Hematopoietic multipotent progenitor cell treated with erythropoietin and hydrocortisone succinate and interleukin-3 and kit ligand, for 4 days (in vitro differentiated cells): ENCODE measurements at places on chromosomes 7 and 10.

- no peak for DNase-seq
These were observed 1179.5 kb upstream of the C7orf33 start for GRCh38 chr7:147411096-147411495.

DNA sequence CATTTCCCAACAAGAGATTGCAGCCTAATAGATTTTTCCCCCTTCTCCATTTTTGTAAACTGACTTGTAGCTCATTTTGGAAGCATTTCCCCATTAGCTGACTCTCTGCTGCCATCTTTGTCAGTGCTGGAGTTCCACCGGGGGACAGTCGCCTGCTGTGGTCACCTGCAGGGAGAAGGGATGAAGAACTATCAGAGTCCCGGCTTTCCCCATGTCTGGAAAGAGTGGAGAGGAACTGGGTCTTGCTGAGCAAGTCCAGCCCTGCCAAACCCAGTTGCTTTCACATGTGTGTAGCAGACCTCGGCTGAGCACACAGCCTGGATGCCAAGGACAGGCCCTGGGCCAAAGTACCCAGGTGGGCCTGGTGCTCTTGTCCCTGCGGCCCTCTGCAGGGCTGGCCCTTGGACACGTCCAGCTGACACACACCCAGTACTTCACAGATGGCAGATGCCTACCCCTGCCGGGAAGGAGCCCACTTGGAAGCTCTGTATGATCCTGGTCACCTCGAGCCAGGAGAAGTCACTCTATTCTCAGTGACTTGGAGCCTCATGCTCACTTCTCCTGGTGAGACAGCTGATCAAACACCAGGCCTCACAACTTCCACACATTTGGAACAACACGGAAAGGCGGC, 157.3 kb upstream of the NPVF start:
- no peak for DNase-seq

DNA sequence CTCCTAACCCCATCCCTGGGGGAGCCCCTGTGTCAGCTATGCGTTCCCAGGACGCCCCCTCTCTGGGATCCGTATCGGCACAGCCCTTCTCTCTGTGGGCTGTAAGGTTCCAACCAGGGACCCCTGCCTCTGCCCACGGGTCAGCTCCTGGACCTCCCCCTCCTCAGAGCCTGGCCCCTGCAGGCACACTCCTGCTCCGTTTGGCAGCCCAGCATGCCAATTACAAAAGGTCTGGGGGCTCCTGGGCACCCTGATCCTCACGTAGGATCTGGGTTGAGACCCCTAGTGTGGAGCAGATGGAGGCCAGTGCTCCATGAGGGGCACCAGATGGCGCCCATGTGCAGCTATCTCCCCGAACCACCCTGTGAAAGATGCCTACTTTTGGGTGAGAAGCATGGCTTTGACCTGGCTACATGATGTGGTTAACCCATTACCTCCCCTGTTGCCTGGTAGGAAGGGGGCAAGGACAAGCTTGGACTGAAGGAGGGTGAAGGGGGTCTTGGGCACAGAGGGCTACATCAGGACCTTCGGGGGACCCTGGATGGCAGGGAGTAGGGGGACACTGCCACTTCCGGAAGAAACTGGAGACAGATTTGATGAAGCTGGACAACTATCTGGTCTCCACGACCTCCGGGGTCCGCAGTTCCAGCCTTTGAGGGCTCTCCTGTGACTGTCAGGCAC, 9.0 kb downstream of the TACR2 start:
- peak; percentile 81 for DNase-seq

DNA sequence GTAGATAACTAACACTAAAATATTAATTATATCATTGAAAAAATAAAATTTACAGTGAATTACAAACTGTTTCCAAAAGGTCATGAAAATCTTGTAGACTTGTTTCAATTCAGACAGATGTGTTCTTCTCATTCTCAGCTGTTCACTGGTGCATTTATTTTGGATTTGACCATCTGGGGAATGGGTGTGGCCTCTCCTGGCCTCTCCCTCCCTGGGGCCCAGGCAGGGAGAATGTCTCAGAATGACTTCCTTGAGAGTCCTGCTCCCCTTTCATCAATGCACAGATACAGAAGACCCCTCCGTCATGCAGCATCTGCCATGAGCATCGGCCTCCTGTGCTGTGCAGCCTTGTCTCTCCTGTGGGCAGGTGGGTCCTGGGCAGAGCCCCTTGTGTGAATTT, 192.8 kb upstream of the PRSS58 start:
- no peak for DNase-seq

GRCh38 chr7:98628418-98628817, 11.3 kb downstream of the NPTX2 start:
- no peak for DNase-seq

DNA sequence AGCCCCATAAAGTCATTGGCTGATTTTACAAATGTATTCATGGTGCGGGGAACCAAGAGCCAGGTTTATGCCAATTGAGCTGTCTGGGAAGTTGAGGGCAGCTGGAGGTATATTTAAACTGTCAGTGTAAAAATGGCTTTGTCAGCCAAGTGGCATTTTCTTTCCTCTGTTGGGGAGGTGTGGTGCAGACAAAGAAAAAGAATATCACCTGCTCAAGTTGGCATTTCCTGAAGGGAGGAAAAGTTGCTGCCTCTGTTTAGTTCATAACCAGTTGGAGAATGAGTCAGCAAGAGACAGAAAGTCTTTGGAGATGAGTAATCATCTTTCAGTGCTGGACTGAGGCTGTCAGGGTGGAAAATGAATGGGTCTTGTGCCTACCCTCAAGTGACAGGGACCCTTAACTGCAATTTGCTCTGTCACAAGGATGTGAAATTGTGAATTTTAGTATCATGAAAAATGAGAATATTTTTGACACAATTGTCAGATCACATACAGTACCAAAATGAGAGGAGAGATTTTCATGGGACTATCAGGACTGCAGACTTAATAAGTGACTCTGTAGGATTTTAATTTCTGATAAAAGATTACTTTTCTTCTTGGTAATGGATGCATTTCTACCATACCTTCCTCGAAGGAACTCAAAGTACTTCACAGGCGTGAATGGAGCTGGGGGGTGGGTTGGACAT, 137.3 kb downstream of the ANLN start:
- DNase-seq: peak; percentile 80

DNA sequence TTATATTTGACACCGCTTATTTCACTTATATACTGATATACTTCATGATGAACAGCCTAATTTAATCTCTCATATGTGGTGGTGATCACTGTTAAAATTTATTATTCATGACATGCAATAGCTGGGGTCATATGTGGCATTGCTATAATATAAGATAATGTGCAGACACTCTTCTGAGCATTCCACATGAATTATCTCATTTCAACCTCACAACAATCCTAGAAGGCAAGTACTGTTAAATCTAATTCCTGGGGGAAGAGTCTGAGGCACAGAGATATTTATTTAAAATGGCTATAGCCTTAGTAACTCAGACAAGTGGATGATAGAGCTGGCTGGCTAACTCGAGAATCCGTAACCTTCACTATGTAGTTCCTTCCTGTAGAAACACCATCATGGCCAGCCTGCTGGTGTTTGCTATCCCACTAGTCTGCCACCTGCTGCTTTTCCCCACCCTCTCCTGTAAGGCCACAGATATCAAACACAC, 46.6 kb upstream of the A1CF start:
- DNase-seq: no peak

- DNase-seq: peak; percentile 96
These were observed at the start of gene CUL2 for GRCh38 chr10:35090162-35090954. Gene CUL2, minus strand, starts transcription at chr10:35090341. Its CDS starts 19,024 bp downstream, at chr10:35071317.
